Daoy (cell line): ENCODE measurements at places on chromosomes 5 and 9. TPM values are rescaled to one million over a fixed set of nuclear protein-coding genes. Genes with fewer than 3 reads are reported as not detected.

DNA sequence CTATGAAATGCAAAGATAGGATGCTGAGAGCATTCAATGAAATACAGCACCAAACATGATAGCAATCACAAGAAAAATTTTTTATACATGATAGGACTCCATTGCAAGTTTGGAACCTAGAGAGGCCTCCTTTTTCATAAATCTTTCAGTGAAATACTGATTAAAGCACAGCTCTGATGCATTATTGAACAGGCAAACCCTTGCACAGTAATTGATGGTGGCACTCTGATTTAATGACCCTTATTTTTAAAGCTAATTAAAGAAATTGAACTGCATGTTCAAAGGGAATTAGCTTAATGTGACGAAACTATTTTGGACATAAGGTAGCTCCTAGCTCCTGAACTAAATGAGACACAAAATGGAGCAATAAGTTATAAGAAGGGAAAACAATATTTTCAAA lies 44.6 kb downstream of the MPDZ start:
- no peak for DNase-seq

DNA sequence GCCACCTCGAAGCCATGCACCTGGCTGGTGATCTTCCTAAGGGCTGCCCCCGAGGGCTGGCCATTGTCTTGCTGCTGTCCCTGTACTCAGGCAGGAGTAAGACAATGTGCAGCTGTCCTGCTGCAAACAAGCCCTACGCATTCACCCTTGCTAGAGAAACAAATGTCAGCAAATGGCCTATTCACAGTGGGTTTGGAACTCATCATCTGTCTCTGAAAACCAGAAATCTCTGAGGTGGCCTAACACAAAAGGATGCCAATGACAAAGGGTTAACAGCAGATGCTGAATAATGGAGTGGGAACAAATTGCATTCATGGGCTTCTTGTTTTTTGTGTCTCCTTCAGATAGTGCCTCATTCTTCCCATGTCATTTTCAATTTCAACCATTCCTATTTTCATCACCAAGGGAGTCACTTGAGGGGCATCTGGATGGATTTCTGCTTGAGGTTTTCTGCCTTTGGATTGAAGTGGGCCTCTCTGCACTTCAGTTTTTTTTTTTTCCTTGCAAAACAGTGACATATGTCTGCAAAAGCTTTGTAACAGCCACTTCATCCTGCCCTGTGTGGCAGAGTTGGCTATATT lies 261.6 kb upstream of the VLDLR start:
- no peak for DNase-seq

DNA sequence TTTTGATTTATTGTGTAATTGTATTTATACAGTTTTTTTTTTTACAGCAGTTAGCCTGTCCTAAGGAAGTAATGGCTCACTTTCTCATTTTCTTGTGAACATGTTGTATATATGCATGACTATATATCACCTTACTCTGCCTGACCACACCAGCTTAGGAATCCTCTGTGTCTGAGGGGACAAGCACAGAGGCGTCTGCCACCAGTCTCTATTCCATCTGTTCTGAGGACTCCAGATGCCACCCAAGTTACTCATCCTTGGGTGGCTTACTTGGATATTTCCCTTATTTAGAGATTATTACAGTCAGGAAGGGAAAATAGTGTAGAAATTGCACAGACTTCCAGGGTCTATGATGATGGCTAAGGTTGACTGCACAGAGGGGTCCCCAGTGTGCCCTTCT lies 256.3 kb upstream of the C9orf72 start:
- no peak for DNase-seq

DNA sequence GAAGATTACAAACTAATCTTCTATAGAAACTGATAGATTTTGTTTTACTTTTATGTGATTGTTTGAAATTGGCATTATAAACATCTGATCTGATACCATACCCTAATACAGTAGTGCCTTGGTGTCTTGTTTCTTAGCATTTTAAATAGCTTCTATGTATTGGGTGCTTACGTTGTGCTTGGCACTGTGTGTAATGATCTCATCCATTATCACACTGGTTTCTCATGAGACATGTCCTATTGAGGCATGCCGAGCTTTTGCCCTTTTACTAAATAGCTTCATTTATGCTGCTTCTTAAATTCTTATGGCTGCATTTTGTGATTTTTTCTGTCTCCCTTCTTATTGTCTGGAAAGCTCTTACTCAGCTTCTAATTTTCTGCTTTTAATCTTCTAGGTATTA lies 48.2 kb upstream of the TLR4 start:
- DNase-seq: no peak

DNA sequence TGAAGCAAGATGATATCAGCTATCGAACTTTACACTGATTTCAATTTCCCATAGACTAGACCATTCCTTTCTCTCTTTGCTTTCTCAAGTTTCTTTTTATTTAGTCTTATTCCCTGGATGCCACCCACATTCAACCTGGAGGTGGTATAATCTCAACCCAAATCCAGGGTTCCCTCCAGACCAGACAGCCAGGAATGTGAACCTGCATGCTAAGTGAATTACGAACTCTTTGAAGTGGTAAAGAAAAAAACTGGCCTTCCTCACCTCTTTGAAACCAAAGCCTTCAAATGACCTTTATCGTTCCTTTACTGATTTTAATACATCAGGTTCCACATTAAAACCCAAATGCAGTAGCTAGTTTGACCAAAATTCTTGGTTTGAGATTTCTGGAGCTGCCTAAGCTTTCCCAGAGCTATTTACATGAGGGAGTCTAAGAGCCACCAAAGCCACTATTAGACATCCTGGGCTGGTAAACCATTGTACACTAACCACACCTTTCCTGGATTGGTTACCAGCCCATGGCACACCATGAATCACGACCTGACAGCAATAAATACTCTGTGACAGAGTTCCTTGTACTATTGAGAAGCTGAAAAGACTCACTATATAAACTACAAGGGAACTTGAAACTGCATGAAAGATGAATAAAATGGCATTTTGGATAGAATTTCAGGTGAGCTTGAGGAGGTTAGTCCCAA lies 323.7 kb downstream of the ADAMTS6 start:
- DNase-seq: peak; percentile 27

DNA sequence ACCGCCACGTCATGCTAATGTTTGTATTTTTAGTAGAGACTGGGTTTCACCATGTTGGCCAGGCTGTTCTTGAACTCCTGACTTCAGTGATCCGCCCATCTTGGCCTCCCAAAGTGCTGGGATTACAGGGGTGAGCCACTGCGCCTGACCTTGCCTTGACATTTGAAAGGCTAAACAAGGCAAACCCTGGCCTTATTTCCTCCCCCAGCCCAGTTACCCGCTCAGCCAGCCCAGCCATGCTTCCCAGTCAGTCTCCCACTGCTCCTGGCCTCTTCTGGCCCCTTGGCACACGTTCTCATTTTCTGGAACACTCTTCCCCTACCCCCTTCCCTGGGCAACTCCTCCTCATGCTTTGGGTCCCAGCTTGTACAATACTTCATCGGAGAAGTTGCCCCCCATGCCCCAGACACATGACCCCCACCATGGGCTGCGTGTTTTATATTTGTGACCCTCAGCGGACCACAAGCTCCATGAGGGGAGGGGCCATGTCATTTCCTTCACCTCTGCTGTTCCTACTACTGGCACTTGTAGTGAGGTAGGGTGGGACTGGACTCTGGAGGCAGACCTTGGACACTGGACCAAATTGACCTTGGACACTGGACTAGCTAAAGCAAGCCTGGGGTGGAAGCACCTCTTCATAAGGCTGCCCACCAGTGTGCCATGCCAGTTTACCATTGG lies 94.4 kb upstream of the IER5L start:
- DNase-seq: no peak

DNA sequence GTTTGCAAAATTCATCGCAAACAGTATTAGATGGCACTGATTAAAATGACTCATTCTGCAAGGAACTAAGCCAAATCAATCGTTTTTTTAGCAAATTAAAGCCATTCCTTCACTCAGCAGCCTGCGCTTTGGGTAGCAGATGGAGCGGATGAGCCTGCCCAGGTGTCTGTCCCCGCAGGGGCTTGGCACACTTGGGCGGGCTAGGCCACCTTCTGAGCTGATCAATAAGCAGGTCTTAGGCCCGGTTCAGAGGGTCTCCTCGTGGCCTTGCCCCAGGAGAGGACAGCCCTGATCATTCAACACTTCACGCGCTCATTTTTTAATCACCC lies 78.0 kb upstream of the FCN1 start:
- DNase-seq: no peak

DNA sequence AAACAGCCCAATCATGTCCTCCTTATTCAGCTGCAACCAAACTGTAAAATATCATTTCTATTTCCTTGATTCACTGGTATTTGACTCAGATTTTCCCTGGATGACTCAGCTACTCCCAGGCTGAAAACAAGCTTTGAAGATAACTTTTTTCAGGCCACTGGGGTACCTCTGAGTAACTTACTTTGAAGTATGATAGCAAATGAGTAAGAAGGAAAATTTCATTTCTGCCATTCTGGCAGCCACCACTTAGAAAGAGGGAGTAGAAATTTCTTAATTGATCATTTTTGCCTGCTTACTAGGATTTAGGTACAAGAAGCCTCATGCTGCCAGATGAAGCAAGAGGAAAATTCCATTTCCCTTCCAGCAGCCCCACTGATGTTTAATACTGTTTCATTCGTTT lies 247.4 kb downstream of the PRELID2 start:
- DNase-seq: peak; percentile 81

DNA sequence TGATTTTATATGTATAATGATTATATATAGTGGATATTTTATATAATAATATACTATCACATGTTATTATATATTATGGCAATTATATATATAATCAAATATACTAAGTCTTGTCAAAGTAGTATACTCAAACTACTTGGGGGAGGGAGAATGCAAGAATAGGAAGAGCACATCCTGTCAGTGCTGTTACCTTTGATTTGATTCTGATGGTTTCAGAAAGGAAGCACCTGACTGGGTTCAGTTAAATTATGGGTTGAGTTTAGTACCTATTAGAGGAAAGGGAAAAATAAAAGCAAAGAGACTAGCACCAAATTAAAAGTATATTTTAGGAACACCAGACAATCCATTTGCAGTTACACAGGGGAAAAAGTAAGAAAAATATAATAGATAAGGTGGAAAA lies 107.6 kb downstream of the GRIA1 start:
- DNase-seq: no peak

DNA sequence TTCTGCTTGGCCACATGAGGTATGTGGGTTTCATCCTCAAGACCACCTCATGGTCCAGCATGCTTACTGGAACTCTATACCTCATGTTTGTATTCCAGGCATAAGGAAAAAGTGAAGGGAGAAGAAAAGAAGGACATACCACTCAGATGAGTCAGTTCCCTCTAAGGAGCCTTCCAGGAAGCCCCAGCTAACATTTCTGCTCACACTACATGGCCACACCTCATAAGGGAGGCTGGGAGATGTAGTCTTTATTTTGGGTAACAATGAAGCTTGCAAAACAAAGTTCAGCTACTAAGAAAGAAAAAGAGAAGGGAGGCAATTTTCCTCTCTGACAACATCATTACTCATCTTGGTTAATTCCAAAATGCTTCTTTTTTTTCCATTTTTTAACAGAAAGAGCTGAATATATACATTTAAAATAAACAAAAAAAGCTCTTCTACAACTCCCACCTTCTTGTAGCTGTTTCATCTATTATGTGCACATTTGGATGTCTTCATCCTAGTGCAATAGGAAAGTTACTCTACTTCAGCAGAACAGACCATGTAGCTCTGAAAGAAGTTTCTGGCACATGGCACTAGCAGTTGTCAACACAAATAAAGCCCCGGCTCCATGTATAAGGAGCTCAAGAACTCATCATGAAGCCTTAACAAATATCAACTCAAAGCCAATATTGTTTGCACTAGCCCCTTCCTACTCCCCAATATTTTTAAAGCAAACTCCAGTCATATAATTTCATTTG lies 123.6 kb upstream of the CCDC112 start:
- peak; percentile 81 for DNase-seq

GRCh38 chr5:150641006-150641570 lies 628 bp downstream of the SYNPO start:
- peak; percentile 94 for DNase-seq

DNA sequence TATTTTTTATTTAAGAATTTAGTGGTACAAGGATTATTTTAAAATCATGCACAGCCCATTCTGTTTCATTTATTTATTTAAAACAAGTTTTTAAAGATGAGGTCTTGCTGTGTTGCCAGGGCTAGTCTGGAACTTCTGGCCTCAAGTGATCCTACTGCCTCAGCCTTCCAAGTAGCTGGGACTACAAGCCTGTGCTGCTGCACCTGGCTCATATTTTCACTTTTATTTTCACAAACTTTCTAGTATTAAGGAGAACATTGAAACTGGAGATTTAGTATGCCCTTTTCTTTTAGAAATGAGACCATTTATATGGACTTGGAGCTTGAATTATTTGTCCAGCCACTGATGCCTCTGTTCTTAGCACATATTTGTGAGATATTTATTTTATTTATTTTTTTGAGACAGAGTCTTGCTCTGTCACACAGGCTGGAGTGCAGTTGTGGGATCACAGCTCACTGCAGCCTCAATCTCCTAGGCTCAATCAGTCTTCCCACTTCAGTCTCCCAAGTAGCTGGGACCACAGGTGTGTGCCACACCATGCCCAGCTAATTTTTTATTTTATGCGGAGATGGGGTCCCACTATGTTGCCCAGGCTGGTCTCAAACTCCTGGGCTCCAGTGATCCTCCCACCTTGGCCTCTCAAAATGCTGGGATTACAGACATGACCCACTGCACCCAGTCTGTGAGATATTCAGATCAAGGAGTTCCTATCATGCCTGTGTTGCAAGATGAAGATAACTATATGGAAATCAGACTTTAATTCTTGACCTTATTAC lies 7.4 kb downstream of the DMXL1 start:
- DNase-seq: no peak

DNA sequence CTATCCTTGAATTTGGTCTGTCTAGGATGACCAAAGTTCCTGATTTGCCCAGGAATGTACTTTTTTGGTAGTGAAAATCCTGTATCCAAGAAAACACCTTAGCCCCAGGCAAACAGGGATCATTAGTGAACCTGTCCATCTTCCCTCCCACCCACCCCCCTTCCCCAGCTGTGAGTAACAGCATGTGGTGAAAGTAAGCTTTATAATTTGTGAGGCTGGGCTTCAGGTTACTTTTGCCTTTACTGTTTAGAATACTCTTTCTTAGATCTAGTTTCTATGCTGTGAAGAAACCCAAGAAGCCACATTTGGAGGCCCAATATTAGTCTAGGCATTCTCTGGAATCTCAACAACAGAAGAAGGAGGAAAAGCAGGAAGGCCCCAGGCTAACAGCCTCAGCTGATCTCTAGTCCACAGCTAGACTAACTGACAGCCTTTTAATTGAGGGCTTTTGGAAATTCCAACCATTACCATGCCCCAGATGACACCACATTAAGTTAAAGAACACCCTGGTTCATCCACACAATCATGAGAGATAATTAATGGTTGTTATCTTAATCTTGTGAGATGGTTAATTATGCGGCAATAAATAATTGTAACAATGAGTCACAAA lies 703.0 kb upstream of the NUDT12 start:
- no peak for DNase-seq

DNA sequence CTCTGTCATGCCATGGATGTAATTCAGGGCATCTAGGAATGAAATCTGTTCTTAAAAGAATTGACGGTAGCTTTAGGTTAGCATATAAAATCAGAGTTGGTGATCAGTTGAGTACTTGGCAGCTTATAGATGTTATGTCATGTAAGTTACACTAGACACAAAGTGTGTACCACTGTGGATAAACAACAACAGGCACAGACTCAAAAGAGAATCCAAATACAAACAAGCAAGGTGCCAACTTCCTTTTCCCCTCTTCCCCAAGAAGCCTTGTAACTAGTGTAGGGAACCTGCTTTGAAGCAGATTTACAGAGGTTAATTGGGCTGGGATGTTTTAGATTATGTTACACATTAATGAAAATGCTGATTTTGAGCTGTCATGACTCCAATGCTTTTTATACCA lies 167.2 kb downstream of the PBX3 start:
- no peak for DNase-seq

The LHX3 gene
- not detected in 2 replicates for total RNA-seq

The PTBP3 gene
- 55.7 and 68.8 TPM in 2 replicates for total RNA-seq

The TRIP13 gene
- 83.4 and 88.9 TPM in 2 replicates for total RNA-seq

The CDC25C gene
- total RNA-seq: 57.4 and 60.2 TPM in 2 replicates
